ENCODE measurements at places on chromosomes 13 and 19.

DNA sequence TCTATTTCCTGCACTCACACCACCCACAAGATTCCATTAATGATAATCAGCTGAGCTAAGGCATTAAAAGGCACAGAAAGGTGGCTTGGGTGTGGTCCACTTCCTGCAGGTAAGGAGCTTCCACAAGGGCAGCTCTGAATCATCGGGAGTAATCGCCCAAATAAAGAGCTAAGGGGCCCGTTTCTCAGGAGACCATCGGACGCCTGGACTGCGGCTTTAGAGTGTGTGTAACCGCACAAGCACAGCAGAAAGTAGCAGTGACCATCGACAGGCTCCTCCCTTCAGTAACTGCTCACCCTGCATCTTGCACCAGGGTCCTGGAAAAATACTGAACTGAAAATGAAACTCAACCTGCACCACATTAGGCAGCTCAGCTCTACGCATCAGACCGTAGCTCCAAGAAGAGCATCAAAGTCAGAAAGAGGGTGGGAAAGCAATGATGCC, 6.0 kb downstream of the STK24 start:
- DNase-seq = peak; percentile 85

DNA sequence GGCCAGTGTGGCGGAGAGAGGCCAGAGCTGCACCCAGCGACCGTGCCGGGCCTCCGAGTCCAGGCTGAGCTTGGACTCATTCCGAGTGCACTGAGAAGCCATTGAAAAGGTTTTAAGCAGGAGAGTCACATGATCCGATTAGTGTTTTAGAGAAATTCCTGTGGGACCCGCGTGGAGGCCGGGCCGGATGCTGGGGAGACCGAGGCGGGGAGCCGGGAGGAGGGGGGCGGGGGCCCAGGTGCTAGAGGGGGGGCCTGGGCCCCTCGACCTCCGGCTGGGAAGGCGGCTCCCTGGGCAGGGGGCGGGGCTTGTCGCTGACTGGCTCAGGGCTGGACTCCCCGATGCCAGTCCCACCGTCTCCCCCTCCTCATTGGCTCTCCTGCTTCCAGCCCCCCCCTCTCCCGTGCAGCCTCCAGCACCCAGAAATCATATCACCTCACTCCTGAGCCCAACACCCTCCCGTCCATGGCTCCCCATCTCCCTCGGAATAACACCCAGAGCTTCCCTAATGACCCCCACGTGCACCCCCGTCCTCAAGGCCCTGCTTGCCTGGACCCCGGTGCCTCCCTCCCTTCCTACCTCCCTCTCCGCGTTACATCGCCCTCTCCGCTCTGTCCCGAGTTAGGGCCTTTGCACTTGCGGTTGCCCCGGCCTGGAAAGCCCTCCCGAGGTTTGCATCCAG, 5.2 kb upstream of the ZNF579 start:
- peak; percentile 38 for DNase-seq

GRCh38 chr13:42602906-42603305, 29.0 kb downstream of the TNFSF11 start:
- DNase-seq = no peak

- DNase-seq = no peak
Observed at GRCh38 chr13:19185086-19185864, 3.7 kb upstream of the TUBA3C start.

DNA sequence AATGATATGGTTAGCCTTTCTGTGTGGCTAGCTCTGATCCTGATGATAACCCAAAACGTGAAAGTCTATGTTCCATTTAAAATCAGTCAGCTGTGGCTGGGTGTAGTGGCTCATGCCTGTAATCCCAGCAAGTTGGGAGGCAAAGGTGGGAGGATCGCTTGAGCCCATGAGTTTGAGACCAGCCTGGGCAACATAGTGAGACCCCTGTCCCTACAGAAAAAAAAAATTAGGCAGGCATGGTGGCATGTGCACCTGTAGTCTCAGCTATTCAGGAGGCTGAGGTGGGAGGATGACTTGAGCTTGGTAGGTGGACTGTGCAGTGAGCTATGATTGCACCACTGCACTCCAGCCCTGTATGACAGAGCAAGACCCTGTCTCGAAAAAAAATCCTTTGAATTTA, 1.1 kb upstream of the EID2B start:
- no peak for DNase-seq

DNA sequence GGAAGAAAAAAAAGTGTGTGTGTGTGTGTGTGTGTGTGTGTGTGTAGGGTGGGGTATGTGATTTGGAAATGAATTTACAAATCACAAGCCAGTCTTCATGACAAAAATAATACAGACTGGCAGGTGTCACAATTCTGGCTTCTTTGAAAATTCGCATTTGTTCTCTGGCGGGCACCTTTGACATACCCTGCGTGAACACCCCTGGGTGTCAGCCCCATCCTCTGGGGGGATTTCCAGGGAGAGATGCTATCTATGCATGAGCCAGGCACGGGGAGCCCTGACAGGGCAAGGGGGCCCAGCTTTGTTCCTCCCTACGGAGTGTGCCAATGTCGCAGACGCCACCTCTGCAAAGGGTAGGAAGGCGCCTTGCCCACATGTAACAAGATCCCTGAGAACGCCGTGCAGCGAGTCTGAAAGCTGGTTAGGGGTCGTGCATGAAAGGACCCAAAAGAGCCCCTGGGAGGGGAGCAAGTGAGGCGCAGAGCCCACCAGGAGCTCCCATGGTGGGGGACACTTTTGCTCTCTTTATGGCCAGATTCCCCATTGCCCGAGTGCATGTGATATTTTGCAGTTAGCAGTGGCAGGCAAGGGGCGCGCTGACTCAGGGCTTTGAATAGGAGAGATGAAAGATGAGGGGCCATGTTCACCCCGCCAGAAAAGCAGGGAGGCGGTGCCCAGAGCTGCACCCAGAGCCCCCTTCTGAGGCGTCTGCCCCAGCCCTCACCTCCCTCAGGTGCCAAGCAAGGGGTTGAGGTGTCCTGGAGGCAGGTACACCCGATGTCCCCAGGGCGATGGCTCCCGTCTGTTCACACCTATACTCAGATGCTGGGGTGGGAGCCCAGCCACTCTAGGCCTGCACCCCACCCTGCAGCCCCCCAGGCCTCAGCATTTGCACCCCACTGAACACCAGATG, 45.3 kb downstream of the KLF2 start:
- no peak for DNase-seq

- DNase-seq = no peak
Observed at GRCh38 chr19:51610576-51610975, 19.6 kb downstream of the SIGLEC5 start.

- no peak for DNase-seq
Observed at GRCh38 chr13:31598990-31599389, 140.3 kb upstream of the RXFP2 start.

DNA sequence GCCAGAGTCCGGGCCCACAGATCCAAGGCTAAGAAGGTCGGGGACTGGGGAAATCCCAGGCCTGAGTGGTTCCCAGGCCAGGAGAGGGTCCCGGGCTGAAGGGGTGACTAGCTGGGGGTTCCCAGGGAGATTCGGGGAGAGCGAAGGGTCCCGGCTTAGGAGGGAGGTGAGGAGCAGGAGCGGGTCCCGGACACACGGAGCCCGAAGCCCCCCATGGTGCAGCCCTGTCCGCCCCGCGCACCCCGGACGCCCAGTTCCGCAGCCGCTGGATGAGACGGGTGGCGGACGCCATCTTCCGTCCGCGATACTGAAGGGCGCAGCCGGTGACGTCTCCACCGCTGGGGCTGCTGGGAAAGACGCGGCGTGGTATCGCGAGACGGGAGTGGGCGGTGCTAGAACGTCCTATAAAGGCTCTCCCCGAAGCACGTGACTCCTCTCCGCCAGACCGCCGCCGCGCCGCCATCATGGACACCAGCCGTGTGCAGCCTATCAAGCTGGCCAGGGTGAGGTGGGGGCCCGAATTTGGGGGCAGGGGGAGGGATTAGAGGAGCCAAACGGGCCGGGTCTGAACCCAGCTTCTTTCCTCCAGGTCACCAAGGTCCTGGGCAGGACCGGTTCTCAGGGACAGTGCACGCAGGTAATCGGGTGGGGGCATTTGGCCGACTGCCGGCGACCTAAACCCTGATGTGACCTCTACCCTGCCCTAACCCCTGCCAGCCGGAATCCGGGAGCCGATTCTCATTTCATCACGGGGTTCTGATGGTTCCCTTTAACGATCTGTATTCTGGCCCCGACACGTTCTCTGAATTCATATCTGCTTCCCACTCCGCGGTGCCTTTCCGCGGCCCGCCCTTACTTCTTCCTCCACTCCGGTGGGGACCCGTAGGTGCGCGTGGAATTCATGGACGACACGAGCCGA, at the start of the genes NDUFA7 and RPS28:
Gene NDUFA7, minus strand, starts transcription at position 309 of the 919 bp plus-strand sequence. Its CDS starts 17 bp downstream, at position 292.
Gene RPS28, plus strand, starts transcription at position 430 of the 919 bp plus-strand sequence. Its CDS starts 35 bp downstream, at position 465.
- peak; percentile 98 for DNase-seq

GRCh38 chr19:13859361-13859880, 17.5 kb upstream of the NANOS3 start:
- no peak for DNase-seq

DNA sequence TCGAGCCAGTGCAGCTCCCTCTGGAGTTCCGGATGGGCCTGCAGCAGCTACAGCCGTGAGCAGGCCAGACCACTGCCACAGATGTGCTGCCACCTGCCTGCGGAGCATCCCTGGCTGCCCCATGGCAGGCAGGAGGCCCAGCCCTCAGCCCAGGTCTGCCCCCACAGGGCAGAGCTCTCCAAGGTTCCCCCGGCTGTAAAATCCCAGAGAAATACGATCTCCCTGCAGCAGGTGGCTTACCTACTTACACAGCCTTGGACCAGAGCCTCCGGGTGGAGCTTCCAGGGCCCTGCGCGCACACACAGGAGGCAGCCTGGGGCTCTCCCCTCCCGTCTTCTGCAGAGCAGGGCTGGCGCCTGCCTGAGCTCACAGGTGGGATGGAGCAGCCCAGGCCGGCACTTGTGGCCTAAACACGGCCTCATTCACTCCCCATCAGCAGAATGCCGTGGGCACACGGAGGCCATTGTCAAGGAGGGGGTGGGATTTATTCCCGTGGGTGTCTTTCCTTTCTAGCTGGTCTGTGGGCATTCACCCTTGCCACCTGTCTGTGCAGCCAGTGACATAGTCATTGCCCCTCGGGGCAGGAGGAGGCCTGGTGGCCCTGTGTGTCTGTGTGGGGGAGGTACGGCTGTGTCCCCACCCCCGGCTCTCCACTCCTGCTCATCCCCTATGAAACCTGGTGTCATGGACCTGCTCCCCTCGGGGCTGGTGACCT, 118.0 kb downstream of the KDM4B start:
- DNase-seq = no peak

DNA sequence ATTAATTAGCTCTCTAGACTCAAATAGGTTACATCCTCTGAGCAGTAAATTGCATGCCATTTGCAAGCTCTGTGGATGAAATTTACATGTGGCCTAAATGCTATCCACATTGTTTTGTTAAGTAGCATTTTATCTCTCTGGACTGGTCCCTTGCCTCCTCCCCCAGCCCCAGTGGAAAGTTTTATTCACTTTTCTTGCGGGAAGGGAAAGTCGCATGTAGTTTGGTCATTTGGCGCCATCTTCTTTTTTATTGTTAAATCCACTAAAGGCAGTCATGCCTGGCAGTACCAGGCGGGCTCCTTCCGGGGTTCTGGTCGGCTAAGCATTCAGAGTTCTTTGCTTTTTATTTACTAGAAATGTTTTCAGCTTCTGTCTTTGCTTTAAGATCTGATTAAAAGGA, 188.7 kb downstream of the TM9SF2 start:
- DNase-seq = no peak

- no peak for DNase-seq
Observed at GRCh38 chr13:101648766-101649487, 196.5 kb downstream of the ITGBL1 start.

DNA sequence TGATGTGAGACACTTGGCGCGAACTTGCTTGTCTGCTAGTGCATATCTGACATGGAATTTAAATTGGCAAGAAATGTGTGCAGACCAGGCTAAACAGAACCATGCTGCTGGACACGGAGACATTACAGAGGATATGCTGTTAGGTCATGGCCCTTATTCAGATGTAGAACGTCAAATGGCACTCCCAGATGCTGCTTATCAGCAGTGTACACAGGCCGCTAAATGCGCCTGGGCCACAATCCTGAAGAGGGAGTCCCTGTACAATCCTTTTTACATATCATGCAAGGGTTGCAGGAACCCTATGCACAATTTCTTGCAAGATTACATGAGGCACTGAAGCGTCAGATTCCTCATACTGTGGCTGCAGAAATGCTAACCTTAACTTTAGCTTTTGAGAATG, 9.3 kb downstream of the ZNF350 start:
- DNase-seq = no peak

GRCh38 chr19:41934849-41935374, 6.7 kb upstream of the ERFL start:
- DNase-seq = peak; percentile 47

DNA sequence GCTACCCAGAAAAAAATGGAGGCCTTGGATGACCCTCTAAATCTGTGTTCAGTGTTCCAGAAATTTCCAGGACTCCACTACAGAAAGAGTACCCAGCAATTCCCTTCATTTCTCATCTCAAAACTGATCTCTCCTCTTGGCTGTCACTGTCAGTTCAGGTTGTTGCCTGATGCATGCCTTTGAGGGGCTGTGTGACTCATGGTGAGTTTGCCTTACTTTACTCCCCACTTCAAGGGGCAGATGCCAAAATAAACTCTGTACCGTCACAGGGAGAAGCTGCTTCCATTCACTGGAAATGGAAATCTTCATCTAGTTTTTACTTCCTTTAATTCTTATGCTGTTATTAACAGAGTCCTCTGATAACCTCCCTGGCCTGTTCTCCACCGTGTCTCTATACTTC, 1075.0 kb downstream of the DIAPH3 start:
- DNase-seq = no peak

GRCh38 chr13:91074091-91074490, 273.4 kb upstream of the MIR17HG start:
- no peak for DNase-seq

DNA sequence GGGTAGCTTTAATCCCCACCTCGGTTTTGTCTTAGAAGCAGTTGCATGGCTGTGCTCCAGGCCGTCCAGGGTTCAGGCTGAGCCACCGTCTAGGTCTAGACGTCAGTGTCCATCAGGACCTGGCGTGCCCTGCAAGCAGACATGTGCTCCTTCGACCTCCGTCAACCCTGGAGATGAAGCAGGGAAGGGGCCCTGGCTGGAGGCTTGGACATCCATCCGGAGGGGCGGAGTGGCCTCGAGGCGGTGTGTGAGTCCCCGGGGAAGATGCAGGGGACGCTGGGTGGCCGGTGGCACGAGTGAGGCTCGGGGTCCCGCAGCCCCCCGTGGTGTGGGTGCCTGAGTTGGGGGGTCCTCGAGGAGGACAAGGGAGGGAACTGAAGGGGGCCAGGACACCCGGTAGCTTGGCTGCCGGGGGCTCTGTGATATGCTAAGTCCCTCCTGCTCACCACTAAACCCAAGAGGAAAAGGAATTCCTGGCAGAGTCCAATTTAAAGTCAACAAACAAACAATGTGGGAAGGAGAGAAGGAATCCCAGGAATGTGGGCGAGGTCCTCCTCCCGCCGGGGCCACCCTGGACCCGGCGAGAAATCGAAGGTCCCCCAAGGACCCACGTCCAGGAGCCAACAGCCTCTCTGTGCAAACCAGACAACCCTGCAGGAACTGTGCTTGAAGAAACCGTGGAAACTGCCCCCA, 14.9 kb upstream of the PTBP1 start:
- DNase-seq = no peak

- DNase-seq = no peak
Observed at GRCh38 chr13:114010401-114011101, 36.7 kb upstream of the C13orf46 start.

- DNase-seq = no peak
Observed at GRCh38 chr19:4388337-4389063, 11.8 kb downstream of the SH3GL1 start.

GRCh38 chr13:99655351-99656091, 154.2 kb downstream of the TM9SF2 start:
- DNase-seq = no peak

Data from RPMI8226 (cell line).